A549 treated with CORT108297 at 1 μM for 4 hours (cell line): ENCODE measurements at places on chromosomes 5 and 9. TPM values are rescaled to one million over a fixed set of nuclear protein-coding genes. Genes with fewer than 3 reads are reported as not detected.

Gene GABBR2
- 0.17 to 0.31 TPM (median 0.22 TPM) in 5 replicates for total RNA-seq

Gene FCN1
- not detected in 5 replicates for total RNA-seq

Gene MYMK
- not detected in 5 replicates for total RNA-seq

Gene CKMT2
- total RNA-seq: not detected in 5 replicates

Gene PDE8B
- 1.1 to 1.7 TPM (median 1.5 TPM) in 5 replicates for total RNA-seq

Gene SOWAHA
- total RNA-seq: 0.09 to 0.16 TPM (median 0.14 TPM) in 5 replicates

Gene PCDHA13
- 0.05 to 0.20 TPM (median 0.06 TPM) in 3 of 5 replicates, not detected in the others for total RNA-seq

Gene SLC34A3
- total RNA-seq: 0.07 to 0.14 TPM (median 0.10 TPM) in 4 of 5 replicates, not detected in the other

Gene OCLN
- 9.0 to 13.9 TPM (median 10.3 TPM) in 5 replicates for total RNA-seq

Gene SDHA
- 99.7 to 124 TPM (median 119 TPM) in 5 replicates for total RNA-seq
